Right ventricle myocardium inferior (tissue), 1 donor: ENCODE measurements at places on chromosomes 6 and 20.

- DNase-seq: no peak
Measured at GRCh38 chr6:66735106-66735890, 1028.3 kb upstream of the EYS start.

DNA sequence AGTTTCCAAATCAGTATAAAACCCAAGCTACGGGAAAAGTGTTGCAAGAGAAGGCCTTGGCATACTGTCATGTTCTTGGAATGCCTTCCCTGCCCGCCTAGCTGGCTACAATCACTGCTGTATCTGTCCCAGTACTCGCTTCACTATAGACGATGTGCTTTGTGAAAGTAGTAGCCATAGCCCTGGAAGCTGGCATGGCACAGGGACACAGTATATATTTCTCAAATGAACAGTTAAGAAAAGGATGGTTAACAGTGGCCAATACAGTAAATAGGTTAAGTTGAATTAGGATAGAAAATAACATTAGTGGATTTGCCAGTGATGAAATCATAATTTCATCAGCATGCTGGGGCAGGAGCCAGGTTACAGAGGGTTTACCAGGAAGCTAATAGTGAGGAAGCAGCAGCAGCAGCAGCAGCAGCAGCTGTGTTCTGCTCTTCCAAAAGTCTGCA, 499.3 kb downstream of the CDKAL1 start:
- DNase-seq: no peak

- DNase-seq: no peak
Measured at GRCh38 chr6:154673919-154674318, 59.3 kb upstream of the SCAF8 start.

- DNase-seq: no peak
Measured at GRCh38 chr6:127032971-127033370, 85.5 kb upstream of the RSPO3 start.

DNA sequence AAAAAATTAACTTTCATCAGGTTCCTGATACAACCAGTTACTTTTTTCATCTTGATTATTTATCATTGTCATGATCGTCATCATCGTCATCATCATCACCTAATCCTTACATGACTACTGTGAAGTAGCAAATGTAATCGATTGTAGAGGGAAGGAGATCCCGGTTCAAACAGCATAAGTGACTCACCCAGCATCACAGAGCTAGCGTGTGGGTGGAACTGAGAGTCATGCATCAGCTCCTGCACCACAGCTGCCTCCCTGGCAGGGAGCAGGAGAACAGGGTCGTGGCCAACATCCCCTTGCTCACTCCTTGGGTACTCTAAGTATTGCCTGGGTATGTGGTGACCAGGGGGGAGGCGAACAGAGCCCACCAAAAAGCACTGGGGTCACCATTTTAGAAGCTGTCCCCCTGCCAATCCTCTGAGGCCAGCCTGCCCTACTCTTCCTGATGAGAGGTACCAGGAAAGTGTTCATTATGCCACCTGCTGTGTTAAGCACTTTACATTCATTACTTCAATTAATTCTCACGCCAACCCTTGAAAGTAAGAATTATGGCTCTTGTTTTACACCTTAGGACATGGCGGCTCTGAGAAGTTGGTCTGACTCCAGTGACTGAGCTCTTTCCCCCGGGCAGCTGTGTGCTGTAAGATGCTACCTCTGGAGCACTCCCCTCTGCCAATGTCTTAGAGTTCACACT, 425.2 kb downstream of the CD83 start:
- no peak for DNase-seq

- DNase-seq: no peak
Measured at GRCh38 chr20:58906894-58907293, 54.4 kb downstream of the GNAS start.

DNA sequence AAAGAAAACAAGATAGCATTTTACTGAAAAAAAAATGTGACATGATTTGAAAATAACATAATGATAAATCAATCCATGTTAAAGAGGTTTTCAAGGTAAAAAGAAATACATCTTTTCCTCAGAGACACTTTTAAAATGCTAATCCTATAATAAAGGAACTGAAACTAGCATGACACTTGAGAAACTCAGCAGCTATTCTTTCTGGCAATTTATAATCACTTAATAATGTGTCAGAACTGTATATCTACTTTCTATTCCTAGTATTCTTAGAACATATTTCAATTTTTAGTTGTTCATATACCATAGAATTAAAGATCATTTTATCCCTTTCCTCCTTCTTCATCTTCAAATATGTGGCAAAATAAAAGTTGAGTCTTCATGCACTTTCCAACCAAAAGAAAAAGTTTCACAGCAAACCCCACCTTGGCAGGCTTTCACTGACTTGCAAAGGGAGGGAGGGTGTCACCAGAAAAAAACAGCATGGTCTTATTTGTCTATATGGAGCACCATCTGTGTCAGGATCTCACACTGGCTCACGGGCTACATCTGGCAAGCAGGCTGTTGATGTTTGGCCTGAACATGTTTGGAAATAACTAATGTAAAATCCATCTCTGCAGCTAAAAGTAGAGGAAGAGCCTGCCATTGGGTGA, 48.5 kb downstream of the FHL5 start:
- no peak for DNase-seq

DNA sequence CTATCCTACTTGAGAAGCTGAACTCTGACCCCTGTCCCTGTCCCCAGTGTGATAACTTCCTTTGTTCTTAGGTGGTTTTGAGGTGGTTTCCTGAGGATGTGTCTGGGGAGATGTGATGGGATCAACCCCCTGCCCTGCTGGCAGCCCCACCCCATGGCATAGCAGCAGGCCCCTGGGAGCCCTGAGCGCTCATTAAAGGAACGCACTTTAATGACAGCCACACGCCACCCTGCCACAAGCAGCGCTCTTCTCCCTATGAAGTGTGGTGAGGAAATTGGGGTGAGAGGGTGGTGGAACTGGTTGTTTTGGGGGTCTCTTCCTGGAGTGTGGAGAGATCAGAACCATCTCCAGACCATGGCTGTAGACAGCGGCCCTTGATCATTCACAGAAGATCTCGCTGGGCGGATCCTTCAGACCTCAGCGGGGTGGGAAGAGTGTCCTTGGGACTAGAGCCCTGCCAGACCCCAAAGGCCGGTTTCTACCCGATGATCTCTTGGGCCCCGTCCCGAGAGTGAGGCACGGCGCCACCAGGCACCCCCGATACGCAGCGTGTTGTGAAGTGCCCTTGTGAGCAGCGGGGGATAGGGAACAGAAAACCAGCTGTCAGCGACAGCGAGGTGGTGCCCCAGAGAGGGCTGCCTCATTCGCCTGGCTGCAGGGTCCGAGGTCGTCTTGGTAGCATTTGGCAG, 45.4 kb downstream of the SYNJ2 start:
- no peak for DNase-seq

DNA sequence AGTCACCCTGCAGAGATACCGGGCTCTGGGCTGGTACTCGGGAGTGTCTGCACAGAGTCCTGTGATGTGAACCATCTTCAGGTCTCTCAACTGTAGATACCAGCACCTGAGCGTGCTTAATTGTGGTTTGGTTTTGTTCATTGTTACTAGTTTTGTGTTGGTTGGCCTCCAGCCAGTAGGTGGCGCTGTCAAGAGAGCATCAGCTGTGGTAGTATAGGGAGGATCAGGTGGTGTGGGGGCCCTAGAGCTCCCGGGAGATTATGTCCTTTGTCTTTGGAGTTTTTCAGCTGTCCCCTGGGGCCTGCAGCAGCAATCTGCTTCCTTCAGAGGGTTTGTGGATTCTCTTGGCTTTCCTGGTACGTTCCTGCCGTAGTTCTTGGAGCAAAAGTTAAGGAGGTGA, 67.9 kb downstream of the CDYL start:
- no peak for DNase-seq

- DNase-seq: no peak
Measured at GRCh38 chr6:17001188-17001587, 100.7 kb upstream of the STMND1 start.

DNA sequence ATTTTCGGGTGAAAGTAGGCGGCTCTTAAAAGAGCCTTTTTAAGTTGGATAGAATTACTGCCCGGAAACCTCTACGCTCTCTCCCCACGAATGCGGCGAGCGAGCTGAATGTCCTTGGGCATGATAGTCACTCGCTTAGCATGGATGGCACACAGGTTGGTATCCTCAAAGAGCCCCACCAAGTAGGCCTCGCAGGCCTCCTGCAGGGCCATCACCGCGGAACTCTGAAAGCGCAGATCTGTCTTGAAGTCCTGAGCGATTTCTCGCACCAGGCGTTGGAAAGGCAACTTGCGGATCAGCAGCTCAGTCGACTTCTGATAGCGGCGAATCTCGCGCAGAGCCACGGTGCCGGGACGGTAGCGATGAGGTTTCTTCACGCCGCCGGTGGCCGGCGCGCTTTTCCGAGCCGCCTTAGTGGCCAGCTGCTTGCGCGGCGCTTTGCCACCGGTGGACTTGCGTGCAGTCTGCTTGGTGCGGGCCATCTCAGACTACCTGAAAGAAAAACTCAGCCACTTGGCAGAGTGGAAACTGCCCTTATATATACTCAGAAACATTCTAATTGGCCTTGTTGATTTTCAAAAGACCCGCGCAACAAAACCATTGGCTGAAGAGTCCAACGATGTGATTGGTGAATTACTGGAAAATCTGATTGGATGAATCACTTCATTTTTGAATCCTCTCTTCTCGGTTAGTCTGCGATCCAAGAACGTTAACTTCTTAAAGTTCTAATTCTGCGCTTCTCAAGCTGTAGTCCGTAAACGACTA, 93.9 kb upstream of the BTN3A2 start:
- no peak for DNase-seq

DNA sequence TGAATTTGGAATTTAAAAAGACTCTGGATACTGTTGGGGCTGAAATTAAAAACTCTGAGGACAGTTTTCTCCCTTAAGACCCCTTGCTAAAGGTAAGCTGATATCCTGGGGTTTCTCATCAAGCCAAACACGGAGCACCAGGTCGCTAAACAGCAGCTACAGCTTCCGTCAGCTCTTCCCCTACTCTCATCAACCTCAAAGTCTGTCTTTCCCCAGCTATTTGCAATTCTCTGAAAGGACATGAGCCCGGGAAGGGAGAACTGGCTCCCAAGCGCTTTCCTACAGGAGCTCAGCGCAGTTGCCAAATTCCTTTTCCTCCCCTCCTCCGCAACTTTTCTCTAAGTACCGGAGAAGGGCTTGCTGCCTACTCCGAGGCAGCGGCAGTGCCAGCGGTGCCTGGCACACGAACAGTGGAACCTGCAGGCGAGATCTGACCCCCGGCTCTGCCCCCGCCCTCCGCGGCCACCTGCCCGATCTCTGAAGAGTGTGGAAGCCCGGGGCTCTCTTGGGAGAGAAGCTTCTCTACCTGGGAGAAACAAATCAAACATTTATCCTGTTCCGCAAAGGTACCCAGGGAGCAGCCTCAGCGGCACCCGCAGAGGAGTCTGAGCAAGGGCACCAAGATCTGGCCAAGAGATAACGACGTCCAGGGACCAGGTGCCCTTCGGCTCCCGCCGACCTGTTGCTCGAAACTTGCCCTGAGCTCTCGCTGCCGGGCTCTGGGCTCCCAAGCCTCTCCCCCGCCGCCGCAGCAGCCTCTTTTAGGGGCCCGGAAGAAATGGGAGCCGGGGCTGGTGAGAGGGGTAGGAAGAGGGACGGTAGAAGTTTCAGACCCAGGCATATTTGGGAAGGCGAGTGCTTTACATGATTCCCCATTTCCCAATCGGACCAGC, 2.2 kb downstream of the CBLN4 start:
- DNase-seq: no peak

GRCh38 chr6:12286373-12287110, 3.6 kb upstream of the EDN1 start:
- DNase-seq: no peak

GRCh38 chr6:23268348-23268747, 699.0 kb downstream of the HDGFL1 start:
- DNase-seq: no peak

- no peak for DNase-seq
Measured at GRCh38 chr6:37695273-37695672, 2.4 kb downstream of the MDGA1 start.

- DNase-seq: no peak
Measured at GRCh38 chr6:17156966-17157365, 55.1 kb downstream of the STMND1 start.

- no peak for DNase-seq
Measured at GRCh38 chr20:57038608-57039440, 227.6 kb downstream of the BMP7 start.

DNA sequence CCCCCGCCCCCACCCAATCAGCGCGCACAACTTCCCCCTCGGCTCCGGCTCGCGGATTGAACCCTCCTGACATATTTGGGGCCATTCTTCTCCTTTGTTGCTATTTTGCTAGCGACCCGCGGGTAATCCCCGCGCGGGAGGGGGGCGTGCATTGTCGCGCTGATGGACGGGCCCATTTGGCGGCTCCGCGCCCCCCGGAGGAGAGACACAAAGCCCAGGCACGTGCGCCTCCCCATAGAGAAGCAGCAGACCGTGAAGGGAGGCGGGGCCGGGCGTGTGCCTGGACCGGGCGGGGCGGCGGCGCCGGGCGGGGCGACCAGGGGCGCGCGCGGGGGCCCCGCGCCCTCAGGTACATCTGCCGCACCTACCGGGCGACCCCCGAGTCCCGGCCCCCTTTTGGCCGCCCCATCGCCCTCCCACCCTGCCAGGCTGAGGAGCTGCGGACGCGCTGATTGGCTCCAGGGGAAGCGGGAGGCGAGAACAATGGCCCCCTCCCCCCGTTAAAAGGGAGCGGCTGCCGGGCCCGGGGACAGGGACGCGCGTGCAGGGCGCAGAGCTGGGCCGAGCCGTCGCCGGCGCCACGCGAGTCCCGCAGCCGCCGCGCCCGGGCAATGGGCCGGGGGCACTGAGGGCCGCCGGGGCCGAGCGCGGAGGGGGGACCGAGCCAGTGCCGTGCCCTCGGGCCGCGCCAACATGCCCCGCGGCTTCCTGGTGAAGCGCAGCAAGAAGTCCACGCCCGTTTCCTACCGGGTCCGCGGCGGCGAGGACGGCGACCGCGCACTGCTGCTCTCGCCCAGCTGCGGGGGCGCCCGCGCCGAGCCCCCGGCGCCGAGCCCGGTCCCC, at the start of gene INSM1:
TSS of gene INSM1 (plus strand) at position 530 of the 843 bp plus-strand sequence. CDS start at position 694, 164 bp downstream.
- DNase-seq: no peak

- DNase-seq: no peak
Measured at GRCh38 chr6:13427316-13427715, 60.1 kb downstream of the GFOD1 start.

DNA sequence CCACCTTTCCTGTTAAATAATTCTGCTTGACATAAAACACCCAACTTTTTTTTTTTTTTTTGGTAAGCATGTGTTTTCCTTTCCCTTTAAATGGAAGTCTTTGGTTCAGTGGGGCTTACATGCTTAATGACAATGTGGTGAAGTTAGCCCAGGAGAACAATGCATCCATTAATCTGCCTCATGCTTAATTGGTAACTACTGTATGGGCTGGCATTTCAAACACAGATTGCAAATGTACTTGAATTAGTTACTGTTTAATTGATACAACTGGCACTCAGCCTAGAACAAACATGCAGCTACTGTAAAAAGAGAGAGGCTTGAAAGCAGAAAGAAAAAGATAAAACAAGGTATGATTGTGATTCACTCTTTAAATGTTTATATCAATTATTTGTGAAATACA, 483.6 kb upstream of the NOX3 start:
- DNase-seq: no peak

DNA sequence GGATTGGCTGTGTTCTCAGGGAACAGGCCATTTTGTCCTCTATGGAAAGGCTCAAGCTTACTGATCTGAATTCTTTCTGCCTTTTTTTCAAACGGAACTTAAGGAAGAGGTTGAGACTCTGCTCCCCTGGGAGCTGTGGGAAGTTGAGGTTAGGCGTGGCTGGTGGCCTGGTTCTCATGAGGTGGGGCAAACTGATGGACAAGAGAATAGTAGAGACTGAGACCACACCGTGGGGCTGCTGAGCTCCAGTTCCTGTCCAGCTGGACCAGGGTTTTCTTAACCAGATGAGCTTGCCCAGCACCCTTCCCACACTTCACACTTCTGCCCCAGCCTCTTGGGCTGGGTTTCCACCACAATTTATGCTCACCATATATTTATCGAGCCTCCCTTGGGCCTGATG, 6.1 kb downstream of the AP5S1 start:
- DNase-seq: no peak
